ENCODE measurements at places on chromosomes 2 and 18.

DNA sequence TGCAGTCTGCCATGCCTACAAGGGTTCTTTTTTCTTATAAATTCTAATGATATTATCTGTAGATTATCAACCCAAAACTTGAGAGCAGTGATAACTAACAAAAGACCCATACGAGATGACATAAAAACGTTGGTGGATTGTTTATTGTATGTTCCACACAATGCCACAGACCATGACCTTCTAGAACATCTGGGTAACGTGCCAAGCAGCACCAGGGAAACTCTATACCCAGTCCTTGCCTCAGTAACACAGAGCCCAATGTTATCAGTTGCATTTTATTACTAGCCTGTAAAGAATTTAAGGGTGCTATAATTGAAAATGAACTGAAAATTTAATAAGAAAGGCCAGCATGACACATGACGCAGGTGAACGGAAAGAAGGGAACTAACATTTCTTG lies 99.1 kb upstream of the UGP2 start:
- no peak for DNase-seq

DNA sequence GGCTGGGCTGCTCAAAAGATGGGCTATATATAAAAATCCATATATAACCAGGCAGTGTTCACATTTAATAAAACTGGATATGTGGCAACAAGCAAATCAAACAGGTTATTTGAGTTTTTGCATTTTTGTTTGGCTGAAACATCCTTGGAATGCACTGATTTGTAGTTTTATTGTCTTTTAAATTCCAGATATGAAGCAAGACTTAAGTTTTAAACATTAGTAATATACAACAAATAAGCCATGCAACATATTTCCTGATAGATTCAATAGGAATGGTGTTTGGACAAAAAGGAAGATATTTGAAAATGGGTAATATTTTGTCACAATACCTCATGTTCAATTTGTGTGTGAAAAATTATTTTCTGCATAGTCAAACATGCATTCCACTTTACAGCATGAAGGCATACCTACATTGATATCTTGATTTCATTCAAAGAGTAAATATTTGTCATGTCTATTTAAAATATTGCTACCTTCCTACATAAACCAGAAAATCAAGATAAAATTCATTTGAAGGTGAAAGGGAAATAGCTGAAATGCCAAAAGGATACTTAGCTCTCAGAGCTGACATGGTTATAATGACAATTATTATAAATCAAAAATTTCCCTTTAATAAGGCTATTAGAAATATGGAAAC lies 132.3 kb upstream of the NETO1 start:
- DNase-seq, result no peak

DNA sequence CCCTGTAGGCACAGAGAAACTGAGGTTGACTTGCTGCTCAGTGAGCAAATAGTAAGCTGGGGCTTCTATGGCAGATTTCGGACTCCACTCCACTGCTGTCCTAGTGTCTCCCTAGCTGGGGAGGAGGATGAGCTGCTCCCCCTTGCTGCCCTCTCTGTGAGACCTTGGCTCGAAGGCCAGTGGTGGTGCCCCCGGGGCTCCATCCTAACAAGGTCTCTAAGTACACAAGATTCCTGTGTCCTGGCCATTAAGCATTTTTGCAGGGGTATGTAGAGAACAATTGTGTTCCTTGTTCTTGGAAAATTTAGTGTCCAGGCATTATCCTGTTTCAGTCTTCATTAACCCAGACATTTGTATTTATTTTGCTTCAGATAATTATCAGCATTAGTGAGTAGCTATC lies 21.3 kb upstream of the BCL2L11 start:
- DNase-seq, result no peak

GRCh38 chr2:182821182-182821581 lies 45.3 kb downstream of the FRZB start:
- DNase-seq, result no peak

DNA sequence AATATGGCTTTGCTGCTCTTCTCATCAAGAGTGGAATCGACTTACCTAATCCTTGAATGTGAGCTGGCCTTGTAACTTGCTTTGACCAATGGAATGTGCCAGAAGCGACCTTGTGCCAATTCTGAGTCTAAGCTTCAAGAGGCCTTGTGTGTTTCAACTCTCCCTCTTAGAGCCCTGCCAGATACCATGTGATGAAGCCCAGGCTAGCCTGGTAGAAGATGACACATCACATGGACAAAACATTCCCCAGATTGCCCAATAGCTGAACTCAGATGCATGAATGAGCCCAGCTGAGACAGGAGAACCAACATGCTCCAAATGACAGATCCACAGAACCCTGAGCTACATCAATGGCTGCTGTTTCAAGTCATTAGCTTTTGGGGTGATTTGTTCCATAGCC lies 4.2 kb upstream of the KLHL14 start:
- no peak for DNase-seq

DNA sequence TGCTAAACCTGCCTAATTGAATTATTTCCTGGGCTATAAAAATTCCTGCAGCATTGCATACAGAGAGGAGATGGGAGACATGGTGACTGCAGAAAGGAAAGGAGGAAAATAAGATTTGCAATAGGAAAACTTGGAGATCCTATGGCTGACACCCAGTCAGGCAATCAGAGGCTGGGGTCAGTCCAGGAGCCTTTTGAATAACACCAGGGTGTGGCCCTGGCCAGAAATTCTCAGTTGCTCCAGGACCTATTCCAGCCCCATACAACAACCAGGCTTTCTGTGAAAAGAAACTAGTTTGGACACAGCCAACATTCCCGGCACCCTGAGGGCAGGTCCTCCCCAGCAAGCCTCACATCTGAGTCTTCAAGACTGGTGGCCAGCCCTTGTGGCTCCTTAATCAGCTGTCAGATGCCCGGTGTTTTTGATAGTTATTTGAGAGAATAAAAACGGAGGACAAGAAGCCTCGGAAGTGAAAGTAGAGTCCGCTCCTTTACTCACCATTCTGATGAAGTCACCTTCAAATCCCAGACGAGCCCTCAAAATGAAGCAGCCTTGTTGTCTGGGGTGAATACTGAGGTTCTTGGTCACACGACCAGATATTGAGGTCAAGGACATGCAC lies 31.1 kb upstream of the GMCL1 start:
- no peak for DNase-seq

DNA sequence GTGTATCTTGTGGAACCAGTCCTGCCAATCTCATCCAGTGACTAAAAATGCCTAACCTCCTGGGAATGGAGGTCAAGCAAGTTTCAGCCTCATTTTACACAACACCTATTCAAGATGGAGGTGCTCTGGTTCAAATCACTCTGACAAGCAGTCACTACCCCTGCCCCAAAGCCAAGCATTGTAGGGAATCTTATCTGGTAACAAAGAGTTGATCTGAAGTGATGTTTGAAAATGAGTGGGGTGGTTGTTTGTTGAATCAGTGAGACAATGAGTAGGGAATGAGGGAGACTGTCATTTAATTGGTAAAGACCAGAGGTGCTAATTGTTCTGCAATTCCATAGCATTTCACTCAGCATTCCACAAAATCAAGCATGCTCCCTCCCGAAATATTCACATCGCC lies 132.0 kb downstream of the RND3 start:
- no peak for DNase-seq

GRCh38 chr2:198242093-198242492 lies 437.7 kb downstream of the PLCL1 start:
- DNase-seq, result no peak

GRCh38 chr18:28494151-28494550 lies 317.2 kb upstream of the CDH2 start:
- DNase-seq, result no peak

DNA sequence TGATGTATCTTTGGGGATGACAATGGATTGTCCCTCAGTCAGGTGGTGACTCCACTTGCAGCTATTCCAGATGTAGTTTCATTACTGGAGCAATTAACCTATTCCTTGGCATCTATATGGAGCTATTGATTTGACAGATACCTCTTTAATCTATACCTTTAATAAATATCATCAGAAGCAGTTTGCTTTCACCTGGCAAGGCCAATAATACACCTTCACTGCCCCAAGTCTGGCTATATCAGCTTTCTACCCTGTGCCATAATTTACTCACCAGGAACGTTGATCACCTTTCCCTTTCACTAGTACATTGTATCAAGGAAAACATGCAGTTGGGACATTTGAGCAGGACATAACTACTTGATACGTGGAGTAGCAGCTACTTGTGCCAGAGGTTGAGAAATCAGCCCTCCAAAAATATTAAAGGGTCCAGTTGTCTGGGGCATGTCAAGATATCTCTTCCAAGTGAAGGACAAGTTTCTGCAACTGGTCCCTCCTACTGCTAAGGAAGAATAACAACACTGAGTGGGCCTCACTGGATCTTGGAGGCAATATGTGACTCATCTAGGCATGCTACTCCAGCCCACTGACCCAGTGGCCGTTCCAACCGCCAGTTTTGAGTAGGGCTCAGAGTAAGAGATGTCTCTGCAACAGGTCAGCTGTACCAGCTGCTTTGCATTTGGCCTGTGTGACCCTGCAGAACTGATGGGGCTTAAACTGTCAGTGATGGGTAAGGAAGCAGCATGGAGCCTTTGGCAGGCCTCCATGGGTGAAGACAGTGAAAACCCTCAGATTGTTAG lies 67.0 kb downstream of the PSMG2 start:
- DNase-seq, result no peak

DNA sequence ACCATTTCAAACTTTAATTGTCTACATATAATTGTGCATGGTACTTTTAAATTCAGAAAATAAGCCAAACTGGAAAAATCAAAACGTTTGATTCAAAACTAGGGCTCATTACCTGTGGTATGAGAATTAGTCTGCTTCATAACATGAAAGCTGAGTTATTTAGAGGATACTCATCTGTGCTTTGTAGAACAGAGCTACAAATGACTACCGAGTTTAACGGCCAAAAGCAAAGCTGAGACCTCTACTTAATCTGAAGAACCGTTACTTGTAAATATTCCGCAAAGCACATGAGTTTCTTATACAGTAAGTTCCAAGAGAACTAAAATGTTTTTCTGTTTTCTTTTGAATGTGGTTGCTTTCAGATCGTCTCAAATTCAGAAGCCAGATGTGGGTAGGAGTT lies 123.7 kb upstream of the SMAD7 start:
- DNase-seq, result no peak

GRCh38 chr2:217988014-217988839 lies 14.6 kb downstream of the TNS1 start:
- peak; percentile 77 for DNase-seq

GRCh38 chr2:122955776-122956175 lies 1069.3 kb upstream of the CNTNAP5 start:
- no peak for DNase-seq

DNA sequence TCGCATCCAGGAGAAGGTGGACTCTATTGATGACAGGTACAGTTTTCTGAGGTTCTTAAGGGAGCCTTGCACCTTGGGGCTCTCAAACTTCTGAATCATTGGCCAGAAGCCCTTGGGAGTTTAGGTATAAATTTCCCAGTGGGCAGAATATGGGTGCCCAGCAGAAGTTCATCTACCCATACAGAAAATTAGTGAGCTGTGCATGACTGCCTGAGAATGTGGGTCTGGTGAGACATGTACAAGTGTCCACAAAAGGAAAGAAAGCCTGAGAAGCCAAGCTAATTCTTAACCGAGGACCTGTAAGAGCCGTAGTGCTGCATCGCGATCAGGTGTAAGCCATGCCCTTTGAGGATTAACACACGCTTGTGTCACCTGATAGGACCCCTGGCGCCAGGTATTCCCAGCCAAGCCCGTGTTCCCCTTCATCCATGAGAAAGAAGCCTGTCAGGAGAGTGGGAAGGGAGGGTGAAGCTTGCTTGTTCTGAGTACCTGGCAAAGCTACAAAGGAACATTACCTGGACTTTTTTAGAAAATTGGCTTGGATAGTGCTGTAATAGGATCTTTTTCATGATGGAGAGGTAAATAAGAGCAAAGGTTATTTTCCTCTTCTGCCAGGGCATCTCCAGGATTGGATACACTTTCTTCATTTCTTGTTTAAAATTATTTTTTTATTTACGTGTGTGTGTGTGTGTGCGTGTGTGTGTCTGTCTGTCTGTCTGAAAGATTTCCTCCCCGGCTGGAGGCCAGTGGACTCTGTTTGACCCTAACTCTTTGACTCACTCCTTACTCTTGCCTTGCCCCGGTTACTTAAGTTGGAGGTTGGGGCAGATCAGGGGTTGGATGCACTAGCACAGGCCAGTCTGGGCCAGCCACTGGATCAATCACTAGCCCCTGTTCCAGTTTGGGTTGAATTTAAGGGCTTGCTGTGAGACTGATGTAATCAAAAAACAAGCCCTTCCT lies 90.4 kb upstream of the EML6 start:
- DNase-seq, result no peak

GRCh38 chr18:41199212-41199611 lies 755.8 kb upstream of the PIK3C3 start:
- no peak for DNase-seq

DNA sequence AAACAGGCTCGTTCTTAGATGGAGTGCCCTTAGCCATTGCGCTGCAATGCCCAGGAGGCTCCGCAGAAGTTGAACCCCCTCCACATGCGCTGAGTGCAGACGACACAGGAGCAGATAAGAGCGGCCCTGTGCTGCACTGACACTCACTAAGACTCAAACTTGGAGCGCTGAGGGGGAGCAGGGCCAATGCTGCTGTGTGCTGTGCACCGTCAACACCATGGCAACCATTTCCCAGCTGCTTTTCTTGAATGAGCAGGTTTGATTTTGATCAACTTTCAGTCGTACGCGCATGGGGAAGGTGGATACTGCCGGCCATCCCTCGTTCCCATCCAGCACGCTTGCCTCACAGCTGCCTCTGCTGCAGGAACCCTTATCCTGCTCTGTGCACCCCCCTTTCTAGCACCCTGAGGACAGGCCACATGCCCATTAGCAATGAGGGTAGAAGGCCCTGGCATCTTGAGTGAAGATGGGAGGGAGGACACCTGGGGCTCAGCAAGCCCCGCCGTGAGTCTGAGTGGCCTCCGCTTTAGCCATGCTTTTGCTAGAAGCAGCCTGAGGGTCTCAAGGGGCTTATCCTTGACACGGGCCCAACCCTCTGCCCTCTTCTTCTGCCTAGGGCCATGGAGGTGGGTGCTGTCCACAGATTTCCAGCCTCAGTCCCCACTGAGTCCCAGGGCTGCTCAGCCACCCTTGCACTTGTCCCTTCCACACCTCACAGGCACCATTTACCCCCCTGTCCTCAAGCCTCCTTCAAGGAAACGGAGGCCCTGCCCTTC lies 271.9 kb downstream of the PHLPP1 start:
- DNase-seq, result no peak

- DNase-seq, result no peak
Observed at GRCh38 chr2:162989507-162989906, 150.9 kb upstream of the KCNH7 start.

DNA sequence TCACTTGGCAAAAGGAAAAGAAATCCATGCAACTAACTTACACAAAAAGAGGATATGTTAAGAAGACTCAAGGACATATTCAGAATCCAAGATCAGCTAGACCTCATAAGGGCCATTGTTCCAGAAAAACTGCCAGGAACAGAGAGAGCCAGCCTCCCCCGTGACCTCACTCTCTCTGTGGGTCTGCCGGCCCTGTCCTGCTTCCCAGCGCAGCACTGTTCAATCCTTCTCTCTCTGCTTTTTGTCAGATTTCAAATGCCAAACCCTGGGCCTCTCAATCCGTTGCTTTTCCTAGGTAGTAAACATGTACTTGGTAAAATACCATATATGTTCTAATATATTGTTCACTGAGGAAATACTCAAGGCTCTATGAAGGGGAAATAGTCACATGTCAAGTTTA lies 40.0 kb upstream of the ACKR3 start:
- no peak for DNase-seq

- no peak for DNase-seq
Observed at GRCh38 chr18:8242151-8242696, 367.0 kb upstream of the RAB12 start.

- no peak for DNase-seq
Observed at GRCh38 chr2:223008956-223009355, 43.0 kb upstream of the KCNE4 start.

Data from stimulated activated CD4-positive, alpha-beta T cell treated with anti-CD3 and anti-CD28 coated beads, Interleukin-12 subunit alpha, Interleukin-12 subunit beta, amount 100 ng/mL, for 24 hours (primary cell).